Kidney (tissue), 22 donors: ENCODE measurements at places on chromosomes 5 and 9. TPM values are rescaled to one million over a fixed set of nuclear protein-coding genes. Genes with fewer than 3 reads are reported as not detected.

GRCh38 chr9:130593020-130593419 lies 13.6 kb downstream of the FUBP3 start:
- no peak overlapping the region for H3K4me3 ChIP-seq
- H3K4me1 ChIP-seq: no peaks in the 10 kb centered on the region
- no peak for DNase-seq
- H3K36me3 ChIP-seq: peaks cover 11% of the 10 kb centered on the region
- H3K27me3 ChIP-seq: no peaks in the 10 kb centered on the region

DNA sequence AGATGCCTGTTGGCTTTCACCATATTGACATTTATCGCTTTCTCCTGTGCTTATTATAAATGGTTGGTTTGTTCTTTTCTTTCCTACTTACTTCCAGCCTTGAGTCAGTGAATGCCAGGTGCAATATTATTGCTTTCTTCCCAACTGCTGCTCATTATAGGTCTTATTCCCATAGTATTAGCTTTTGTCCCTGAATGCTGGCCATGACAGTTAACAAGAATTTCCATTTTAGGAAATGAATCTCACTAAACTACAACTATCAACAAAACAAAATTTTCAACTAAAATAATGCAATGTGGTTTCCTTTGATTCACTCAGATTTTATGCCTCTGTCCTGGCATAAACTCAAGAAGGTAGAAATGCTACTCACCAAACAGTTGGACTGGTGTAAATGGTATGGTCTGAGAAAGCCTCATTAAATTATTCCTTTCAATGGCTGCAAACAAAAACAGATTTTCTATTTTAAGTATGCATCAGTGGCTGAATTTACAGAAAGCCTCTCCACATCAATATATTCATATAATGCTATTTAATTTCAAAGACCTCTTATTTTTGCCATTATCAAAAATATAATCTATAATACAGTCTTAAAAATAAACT lies 145.4 kb downstream of the TRPM6 start:
- H3K4me1 ChIP-seq: no peaks in the 10 kb centered on the region
- no peaks in the 10 kb centered on the region for H3K36me3 ChIP-seq
- H3K27me3 ChIP-seq: no peaks in the 10 kb centered on the region
- no peak for DNase-seq
- H3K4me3 ChIP-seq: no peak overlapping the region

- peak; percentile 61 for DNase-seq
- no peaks in the 10 kb centered on the region for H3K27me3 ChIP-seq
- H3K36me3 ChIP-seq: no peaks in the 10 kb centered on the region
- H3K4me3 ChIP-seq: no peak overlapping the region
Observed at GRCh38 chr9:26669701-26670670, 222.6 kb downstream of the CAAP1 start.

Gene ZNF618
- 31.9 TPM for total RNA-seq

Gene SPAAR
- total RNA-seq: 5.3 TPM

DNA sequence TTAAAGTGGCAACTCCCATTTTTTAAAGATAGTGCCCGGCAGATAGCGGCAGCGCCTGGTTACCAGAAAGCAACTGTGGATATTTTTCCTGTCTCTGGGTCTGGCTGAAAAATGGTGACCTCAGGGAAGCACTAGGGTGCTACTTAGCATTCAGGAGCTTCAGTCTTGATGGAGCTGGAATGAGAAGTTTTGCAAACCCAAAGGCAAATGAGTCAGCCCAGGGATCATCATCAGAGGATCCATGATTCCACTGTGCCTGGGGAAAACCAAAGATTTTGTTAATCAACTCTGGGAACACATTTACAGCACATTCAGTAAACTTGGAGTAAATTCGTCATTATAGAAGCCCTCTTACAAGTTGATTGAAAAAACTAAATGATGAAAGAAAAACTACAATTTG lies 26.7 kb downstream of the F2R start:
- H3K4me1 ChIP-seq: no peaks in the 10 kb centered on the region
- no peak for DNase-seq
- H3K27ac ChIP-seq: no peak overlapping the region

Gene ADAMTS6
- total RNA-seq: 6.7 TPM

- no peak overlapping the region for H3K27ac ChIP-seq
- no peaks in the 10 kb centered on the region for H3K4me1 ChIP-seq
- no peaks in the 10 kb centered on the region for H3K36me3 ChIP-seq
Observed at GRCh38 chr9:86664603-86665002, 282.7 kb downstream of the GAS1 start.

DNA sequence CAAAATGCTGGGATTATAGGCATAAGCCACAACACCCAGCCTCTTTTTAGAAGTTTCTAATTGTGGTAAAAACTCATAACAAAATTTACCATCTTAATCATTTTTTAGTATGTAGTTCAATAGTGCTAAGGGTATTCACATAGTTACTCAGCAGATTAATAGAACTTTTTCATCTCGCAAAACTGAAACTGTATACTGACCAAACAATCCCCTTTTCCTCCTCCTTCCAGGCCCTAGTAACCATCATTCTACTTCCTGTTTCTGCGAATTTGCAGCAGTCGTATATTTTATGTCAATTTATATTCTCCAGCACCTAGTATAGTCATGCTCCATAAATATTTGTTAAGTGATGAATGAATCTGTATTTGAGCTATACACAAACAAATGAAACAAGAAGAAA lies 86.3 kb upstream of the ERBIN start:
- H3K27ac ChIP-seq: no peak overlapping the region
- no peak overlapping the region for H3K4me3 ChIP-seq
- no peak for DNase-seq
- H3K27me3 ChIP-seq: no peaks in the 10 kb centered on the region
- H3K4me1 ChIP-seq: no peaks in the 10 kb centered on the region
- no peaks in the 10 kb centered on the region for H3K36me3 ChIP-seq
